ENCODE measurements at places on chromosomes 5 and 9. TPM values are rescaled to one million over a fixed set of nuclear protein-coding genes. Genes with fewer than 3 reads are reported as not detected.

DNA sequence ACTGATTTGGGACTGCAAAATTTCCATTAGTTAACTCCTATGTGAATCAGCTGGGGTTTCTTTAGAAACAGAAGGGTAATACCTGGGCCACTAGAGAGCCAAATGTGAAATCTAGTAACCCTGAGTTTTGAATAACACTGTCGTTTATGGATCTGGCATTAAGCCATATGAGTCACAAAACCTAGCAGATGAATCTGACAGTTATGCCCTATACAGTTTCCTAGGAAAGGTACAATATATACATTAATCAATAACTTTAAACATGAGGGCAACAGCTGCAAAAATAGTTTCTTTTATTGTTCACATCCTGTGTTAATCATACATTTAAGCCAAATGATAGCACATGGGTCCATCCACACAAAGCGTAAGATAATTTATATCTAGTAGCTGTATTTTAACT, 56.9 kb downstream of the PAM start:
- no peak overlapping the region for H3K4me3 ChIP-seq
- DNase-seq: no peak
- H3K36me3 ChIP-seq: no peaks in the 10 kb centered on the region
- no peaks in the 10 kb centered on the region for H3K27me3 ChIP-seq
- peaks cover 11% of the 10 kb centered on the region for H3K4me1 ChIP-seq

DNA sequence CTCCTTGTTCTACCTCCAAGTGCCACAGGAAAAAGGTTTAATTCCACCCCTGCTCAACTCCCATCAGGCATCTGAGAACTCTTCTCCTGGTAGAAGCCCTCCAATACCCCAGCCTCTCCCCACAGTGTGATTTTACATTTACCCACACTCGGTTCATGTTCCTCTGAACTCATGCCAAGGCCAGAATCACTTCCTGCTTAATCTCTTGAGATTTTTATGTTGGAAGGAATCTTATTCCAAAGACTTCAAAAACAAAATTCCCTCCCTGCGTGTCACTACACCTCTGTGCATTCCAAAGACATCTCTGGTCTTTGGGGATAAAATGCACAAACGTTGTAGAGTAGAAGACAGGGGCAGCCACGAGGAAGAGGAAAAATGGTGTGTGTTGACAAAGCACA, 186.8 kb downstream of the ACTL7B start:
- H3K4me3 ChIP-seq: no peak overlapping the region
- no peaks in the 10 kb centered on the region for H3K36me3 ChIP-seq
- DNase-seq: no peak
- no peaks in the 10 kb centered on the region for H3K4me1 ChIP-seq
- H3K27ac ChIP-seq: no peak overlapping the region

DNA sequence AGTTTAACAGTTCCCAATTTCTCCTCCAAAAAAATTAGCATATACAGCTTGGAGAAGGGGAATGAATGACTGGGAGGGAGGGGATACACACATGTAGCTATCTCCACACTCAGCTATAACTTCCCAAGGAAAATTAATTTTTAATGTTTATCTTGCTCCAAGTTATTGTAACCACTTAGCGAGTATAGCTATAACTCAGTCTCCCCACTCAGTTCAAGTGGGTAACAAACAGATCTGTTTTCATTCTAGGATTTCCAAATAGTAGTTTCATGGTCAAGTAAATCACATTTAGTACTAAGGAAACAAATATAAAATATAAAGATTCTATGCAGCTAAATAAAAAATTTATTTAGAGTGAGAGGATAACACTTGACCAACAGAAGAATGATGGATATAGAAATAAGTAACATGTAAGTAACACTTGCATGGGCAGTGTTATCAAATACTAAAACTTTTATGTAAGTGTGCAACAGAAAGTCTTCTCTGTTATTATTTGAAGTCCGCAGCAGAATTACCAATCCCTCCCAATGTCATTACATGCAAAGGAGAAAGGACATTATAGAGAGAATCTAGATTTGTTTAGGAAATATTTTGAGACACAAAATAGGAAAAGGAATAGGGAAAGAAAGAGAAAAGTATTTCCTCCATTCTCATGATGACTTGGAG, 10.2 kb upstream of the NFIB start:
- DNase-seq: no peak
- peaks cover 4% of the 10 kb centered on the region for H3K27me3 ChIP-seq
- H3K4me1 ChIP-seq: peaks cover 3% of the 10 kb centered on the region

GRCh38 chr5:73365301-73365853, 83.2 kb downstream of the FOXD1 start:
- peaks cover 7% of the 10 kb centered on the region for H3K27me3 ChIP-seq
- no peak overlapping the region for H3K4me3 ChIP-seq
- H3K36me3 ChIP-seq: no peaks in the 10 kb centered on the region
- no peaks in the 10 kb centered on the region for H3K4me1 ChIP-seq
- no peak overlapping the region for H3K27ac ChIP-seq

DNA sequence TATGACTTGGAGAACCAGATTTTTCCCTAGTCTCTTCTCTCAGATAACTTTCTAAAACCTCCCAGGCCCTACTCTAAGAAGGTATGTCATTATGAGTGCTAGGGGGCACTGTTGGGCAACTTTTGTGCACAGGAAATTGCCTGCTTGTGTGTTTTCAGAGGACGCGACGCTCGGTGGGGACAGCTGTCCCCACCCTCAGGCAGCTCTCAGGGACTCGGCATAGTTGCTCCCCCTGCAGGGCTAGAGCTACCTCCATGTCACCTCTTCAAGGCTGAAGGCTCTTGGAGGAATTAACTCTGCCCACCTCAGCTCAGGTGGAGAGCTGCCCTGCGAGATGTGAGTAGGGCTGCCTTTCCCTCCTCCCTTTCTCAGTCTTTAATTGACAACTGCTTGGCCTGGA, 10.2 kb upstream of the TIFAB start:
- H3K27ac ChIP-seq: no peak overlapping the region
- peak; percentile 51 for DNase-seq
- H3K4me3 ChIP-seq: no peak overlapping the region
- peaks cover 9% of the 10 kb centered on the region for H3K4me1 ChIP-seq

DNA sequence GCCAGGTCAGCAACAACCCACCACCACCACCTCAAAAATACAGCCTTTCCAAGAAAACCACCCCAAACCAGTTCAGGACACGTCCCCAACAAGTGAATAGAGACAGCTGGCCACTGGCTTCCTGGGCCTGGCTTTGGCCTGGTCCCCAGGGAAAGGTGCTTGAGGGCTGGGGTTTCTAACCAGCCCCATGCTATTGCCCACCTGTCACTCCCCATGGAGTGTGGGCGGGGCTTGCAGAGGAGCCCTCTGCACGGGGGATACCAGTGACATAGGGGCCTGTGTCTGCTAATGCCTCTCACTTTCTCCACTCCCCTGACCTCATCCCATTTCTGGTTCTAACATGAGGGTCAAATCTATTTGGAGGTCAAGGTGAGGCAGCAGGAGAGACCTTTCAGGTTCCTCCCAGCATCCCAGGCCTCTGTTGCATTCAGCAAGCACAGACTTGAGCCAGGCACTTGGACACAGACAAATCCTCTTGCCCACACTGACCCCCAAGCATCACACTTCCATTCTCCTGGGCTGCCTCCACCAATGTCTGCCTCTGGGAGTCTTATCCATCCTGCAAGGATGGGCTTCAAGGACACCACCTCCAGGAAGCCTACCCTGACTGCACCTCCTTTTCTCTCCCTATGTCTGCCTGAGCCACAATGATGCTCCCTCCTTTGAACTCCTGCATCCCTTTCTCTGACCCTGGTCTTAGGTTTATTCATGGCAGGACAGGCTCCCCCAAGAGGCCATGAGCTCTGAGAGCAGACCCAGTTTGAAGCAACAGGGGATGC, 16.1 kb upstream of the TTLL11 start:
- no peaks in the 10 kb centered on the region for H3K36me3 ChIP-seq
- no peaks in the 10 kb centered on the region for H3K4me1 ChIP-seq
- no peak overlapping the region for H3K4me3 ChIP-seq
- DNase-seq: no peak

GRCh38 chr5:14185326-14186058, 42.4 kb downstream of the TRIO start:
- H3K27ac ChIP-seq: no peak overlapping the region
- no peak for DNase-seq
- H3K36me3 ChIP-seq: no peaks in the 10 kb centered on the region
- no peak overlapping the region for H3K4me3 ChIP-seq
- H3K4me1 ChIP-seq: peaks cover 25% of the 10 kb centered on the region

DNA sequence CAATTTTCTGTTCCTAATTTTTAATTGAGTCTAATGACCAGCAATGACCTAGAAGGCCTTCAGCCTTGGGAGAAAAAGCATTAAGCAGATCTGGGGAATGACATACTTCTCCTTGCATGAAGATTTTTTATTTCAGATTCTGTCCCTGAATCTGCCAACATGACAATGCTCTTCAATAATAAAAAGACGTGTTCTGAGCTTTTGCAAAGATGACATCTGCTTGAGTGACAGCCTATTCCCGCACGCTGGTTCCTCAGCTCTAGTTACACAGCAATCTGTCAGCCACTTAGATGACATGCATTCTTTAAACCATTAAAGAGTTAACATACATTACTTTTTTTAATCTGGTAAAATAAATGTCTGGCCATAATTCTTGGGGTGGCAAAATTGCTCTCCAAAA, 129.3 kb upstream of the CDH6 start:
- no peaks in the 10 kb centered on the region for H3K4me1 ChIP-seq
- H3K27ac ChIP-seq: no peak overlapping the region
- no peak for DNase-seq
- no peaks in the 10 kb centered on the region for H3K36me3 ChIP-seq
- H3K4me3 ChIP-seq: no peak overlapping the region

RASEF gene
- total RNA-seq: not detected
